Right kidney (tissue), 9 donors: ENCODE measurements at places on chromosomes 1 and 21.

DNA sequence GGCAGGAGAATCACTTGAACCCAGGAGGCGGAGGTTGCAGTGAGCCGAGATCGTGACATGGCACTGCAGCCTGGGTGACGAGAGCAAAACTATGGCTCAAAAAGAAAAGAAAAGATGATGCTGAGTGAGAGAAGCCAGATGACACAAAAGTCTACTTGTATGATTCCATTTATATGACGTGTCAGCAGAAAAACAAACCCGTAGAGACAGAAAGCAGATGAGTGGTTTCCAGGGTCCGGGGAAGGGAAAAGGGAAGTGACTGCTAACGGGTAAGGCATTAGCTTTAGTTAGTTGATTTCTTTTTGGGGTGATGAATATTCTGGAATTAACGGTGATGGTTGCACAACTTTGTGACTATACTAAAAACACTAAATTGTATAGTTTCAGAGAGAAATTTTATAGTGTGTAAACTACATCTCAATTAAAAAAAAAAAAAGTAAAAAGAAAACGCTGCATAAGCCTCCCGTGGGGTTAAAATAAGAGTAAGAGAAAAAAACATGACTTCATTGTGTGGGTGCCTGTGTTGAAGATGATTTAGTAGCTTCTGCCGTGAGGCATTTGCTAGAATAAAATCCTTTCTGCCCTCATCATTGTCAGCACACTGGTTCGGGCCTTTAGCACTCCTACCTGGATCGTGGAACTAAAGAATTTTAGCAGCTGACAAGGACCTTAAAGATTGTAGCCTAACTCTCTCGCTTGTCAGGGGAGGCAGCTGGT, 24.7 kb upstream of the ATP5PO start:
- no peak for DNase-seq

DNA sequence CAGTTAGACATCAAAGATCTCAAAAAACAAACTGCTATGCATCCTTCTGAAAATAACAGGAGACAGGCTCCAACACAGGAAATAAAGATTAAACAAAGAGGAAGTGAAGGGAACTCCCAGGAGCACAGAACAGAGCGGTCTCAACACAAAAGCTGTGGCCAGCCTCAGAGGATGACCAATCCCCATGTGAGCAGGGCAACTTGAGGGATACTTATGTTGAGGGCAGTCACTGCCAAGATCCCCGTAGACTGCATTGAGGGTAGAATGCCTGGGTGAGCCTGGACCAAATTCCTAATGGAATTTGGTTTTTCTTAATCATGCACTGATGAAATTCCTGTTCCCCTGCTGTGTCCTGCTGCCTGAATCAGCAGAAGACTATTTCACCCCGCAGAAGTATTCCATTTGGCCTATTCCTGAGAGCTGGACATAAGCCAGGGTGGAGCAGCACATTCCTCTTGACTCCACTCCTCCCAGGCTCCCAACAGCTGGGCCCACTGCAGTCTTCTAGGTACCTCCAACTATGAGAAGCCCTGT, 49.0 kb downstream of the JAK1 start:
- DNase-seq = no peak

- DNase-seq = no peak
These were observed 44.9 kb upstream of the TINAGL1 start for GRCh38 chr1:31531177-31531999.

GRCh38 chr1:87318806-87319205, 9.9 kb upstream of the LMO4 start:
- no peak for DNase-seq

GRCh38 chr21:35625576-35625975, 434.8 kb downstream of the SETD4 start:
- DNase-seq = no peak

- DNase-seq = no peak
These were observed 5.0 kb upstream of the HPCA start for GRCh38 chr1:32881291-32881690.

DNA sequence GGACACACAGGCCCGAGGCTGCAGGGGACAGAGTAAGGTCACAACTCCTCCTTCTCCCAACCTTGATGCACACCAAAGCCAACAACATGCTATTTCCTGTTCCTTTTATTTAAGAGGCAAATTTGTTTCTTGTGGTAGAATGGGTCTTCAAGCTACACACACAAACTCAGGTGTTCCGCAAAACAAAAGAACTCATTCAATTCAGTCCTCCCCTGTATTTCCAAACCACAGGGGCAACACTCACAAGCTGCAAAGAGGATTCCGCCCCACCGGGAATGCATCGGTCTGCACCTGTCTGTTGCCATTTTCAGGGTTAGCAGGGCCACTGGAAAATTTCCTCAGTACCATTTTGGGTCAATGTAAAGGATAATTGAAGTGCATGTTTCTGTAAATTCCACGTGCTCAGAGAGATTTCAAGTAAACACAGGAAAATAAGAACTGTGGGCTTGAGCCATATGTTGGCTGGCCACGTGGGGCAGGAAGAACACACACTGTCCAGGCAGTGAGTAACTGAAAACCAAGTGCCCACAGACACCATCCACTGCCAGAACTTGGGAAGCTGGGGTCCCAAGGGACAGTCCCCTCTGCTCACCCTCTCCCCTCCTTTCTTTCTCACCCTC, 145.2 kb upstream of the ERG start:
- DNase-seq = no peak

DNA sequence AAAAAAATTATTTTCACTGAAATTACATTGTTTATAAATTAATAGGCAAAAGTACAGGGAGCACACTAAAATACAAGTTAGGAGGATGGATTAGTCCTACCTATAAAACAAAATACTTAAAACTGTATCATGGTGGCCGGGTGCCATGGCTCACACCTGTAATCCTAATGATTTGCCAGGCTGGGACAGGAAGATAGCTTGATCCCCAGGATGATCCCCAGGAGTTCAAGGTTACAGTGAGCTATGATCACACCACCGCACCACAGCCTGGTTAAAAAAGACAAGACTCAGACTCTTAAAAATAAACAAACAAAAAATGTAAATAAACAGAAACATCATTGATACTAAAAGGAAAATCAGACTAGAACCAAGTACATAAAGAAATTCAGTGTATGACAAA, 53.5 kb downstream of the ASH1L start:
- no peak for DNase-seq

DNA sequence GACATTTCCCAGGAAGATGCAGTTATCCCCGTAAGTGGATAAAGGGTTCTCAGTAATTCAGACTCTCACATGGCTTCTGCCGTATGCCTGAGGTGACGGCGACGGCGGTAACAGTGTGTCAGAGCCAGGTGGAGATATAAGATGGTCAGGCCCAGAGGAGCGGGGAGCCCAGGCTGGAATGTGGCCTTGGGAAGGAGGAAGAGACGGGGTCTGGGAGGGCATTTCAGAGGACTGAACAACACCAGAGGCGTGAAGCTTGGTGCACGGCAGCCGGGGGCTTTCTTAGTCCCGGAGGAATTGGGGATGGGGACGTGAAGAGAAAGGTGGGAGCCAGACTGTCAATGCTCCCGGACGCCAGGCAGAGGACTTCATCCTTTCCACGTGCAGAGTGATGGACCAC, 1.0 kb downstream of the RER1 start:
- no peak for DNase-seq

- no peak for DNase-seq
These were observed 16.0 kb upstream of the CHAF1B start for GRCh38 chr21:36369064-36369685.

GRCh38 chr1:27070390-27071048, 57.9 kb upstream of the TENT5B start:
- DNase-seq = no peak

DNA sequence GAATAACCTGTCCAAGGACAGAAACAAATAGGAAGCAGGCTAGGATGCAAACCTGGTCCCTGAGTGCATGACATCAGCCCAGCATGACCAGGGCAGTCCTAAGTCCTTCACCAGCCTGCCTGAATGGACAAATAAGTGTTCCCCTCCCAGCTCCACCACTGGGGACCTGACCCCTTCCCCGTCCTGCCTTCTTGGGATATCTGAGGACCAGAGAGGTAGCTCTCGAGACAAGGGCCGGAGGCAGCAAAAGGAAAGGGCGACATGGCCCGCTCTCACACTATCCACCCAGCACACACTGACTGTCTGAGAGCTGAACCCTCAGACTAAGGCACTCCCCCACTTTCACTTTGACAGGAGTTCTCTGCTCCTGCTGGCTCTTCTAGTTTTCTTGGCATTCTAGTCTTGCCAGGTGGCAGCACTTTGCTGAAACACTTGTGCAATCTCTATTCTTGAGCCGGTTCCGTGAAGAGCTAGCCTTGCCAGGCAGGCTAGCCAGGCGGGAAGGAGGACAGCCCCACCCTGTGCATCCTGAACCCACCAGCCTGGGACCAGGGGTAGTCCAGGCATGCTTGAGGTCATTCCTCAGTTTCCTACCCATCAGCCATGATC, 251.1 kb upstream of the RAB4A start:
- no peak for DNase-seq

GRCh38 chr1:61253912-61254633, 171.7 kb downstream of the NFIA start:
- no peak for DNase-seq

DNA sequence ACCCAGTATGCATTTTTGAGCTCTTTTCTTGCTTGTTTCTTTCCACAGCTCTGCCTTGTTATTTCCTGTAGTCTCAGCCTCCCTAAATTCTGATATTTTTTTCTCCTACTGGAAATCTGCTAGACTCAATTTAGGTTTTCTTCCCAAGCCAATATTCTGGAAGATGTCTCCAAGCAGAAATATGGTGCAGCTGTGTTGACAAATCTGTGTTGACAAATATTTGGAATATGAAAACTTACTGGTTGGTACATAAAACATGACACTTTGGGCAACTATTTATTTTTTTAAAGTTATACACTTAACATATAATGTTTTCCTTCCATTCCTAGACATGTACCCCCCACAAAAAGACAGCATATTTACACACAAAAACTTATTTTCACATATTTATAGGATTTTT, 1048.4 kb downstream of the NCAM2 start:
- no peak for DNase-seq

DNA sequence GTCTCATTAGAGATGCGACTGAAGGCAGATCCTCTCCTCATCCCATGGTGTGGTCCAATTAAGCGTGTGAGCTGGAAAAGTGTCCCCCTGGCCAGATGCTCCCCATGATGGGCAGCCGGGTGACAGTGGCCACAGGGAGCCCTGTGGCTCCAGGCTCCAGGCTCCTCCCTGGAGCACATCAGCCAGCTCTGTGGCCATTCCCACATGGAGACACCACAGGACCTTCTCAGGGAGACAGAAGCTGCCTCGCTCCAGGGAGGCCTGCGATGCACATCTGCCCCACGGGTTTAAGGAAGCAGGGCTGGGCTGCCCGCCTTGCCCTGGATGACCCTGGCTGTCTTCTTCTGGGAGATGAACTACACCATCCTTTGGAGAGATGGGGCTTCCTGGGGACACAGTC, 99.9 kb upstream of the TLR5 start:
- DNase-seq = no peak

DNA sequence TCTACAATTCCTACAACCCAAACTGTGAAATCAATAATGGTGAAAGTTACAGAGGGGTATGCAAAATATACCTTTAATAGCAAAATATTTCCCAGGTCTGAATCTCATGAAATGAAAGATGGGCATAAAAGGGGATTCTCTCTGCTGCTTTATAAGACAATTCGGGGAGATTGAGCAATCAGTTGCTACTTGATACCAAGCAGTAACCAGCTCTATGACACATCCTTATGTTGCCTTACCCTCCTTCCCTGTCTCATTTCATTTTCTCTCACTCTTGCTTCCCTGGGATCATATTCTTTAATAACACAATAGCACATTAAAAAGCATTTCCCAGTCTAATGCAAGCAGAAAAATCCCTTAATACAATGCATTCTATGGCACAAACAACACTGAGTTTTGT, 29.0 kb downstream of the ZSWIM5 start:
- DNase-seq = no peak

DNA sequence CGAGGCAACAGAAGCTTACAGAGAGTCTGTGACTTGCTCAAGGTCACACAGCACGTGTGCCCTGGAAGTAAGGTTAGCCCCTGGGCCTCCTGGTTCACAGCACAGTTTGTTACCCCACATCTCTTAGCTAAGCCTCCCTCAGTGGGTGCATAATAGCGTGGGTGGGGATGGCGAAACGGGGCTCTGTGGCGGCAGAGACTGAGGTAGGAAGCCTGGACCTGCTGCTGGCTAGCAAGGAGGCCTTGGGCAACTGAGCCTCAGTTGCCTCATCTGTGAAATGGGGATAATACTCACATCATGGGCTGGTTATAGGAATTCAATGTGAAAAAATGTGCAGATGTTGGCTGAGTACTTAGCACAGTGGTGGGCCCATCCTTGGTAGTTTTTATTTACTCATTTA, 596 bp downstream of the PADI4 start:
- no peak for DNase-seq

DNA sequence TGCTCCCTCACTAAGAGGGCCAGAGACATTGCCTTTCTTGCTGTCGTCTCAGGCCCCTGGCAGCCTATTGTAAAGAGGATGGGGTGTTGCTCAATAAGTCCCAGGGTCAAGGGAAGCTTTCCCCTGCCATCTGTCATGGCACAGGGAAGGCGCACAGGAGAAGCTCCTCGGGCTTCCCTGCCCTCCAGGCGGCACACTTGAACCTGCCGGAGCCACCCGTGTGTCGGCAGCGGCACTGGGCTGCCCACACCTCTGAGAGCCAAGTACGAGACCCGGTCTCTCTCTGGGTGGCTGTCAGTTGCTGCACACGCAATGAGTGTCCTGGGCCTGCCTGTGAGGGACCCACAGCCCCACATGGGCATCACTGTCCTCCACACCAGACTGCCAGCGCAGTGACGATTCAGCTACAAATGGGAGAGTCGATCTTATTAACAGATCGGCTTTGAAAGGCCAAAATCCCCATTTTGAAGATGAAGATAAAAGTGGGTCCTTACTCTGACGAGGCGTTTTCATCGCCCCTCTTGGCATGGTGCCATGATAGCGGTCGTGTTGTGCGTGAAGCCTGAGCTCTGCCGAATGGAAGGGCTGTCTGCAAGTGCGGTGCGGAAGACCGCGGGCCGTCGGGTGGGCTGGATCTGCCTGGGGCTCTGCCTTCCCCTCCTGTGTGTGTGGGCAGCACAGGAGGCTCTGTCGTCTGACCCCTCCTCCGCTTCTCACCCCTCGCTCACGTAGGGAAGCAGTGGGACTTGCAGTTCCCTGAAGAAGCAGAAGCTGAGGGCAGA, 29.2 kb upstream of the PDXK start:
- no peak for DNase-seq

GRCh38 chr21:28590676-28591075, 402.0 kb downstream of the LTN1 start:
- no peak for DNase-seq
